Fibroblast of upper back skin (primary cell): ENCODE measurements at places on chromosomes 13 and 19.

DNA sequence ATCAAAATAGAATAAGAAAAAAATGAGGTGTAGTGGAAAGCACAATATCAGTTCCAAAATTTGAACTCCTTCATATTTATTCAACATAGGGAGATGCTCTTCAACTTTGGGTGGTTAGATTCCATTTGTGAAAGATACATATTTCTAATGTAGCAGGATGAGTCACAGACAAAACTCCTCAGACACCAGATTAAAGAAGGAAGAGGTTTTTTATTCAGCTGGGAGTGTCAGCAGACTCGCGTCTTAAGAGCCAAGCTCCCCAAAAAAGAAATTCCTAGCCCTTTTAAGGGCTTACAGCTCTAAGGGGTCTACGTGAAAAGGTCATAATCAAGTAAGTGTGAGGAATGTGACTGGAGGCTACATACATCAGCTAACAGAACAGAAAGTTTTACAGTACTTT is 6.8 kb upstream of the ZNF765 start:
- DNase-seq, result peak; percentile 4

DNA sequence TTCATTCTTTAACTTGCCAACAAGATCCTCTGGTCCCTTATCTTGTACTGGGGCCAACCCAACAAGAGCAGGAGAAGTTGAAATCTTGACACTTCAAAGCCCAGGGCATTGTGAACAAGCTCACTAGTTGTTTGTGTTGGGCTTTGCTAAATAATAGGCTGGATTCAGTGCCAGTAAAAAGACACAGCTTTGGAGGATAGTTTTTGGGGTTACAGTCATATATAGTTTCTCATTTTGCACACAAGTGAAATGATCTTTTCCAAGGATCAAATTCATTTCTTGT is 30.3 kb upstream of the LRCH1 start:
- no peak for DNase-seq

DNA sequence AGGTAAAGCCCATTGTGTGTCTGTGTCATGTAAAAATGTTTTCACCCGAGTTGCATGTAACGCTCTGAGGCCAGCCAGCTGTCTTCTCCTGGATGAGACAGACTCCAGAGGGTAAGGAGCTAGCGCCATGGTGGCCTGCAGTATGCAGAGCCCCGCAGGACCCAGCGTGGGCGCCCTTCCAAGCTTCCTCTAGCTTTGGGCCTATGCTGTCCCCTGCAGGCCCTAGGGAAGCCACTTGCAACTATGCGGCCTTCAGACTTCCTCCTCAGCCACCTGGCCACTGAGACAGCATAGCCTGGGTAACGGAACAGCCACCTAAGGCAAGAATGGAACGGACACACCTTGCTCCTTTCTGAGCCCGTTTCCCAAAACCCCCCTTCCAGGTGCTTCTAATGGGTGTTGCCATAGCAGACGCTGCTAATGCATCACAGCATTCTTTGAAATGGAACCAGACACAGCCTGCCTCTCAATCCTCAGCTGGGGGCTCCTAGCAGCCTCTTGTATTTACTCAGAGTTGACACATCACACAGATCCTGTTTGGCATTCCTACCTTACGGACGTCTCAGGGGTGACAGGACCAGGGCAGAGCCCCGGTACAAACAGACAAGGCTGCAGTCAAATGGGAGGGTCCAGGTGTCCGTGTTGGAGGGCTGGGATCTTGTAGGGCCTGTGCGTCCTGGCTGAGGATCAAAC is 6.2 kb downstream of the FAM32A start:
- no peak for DNase-seq

DNA sequence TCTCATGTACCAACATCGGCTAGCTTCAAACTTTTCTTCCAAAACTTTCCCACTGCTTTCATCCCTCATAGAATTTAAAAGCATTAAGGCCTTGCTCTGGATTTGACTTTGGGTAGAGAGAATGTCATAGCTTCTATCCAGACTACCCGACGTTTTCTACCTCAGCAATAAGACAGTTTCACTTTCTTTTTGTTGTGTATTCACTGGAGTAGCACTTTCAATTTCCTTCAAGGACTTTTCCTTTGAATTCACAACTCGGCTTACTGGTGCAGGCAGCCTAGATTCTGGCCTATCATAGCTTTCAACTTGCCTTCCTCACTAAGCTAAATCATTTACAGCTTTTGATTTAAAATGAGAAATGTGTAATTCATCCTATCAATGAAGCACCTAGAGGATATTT is 420.4 kb upstream of the GPC6 start:
- no peak for DNase-seq

- no peak for DNase-seq
Observed at GRCh38 chr13:113898391-113898790, 34.5 kb upstream of the GAS6 start.

GRCh38 chr13:89514534-89515312 is 1832.8 kb upstream of the MIR17HG start:
- DNase-seq, result peak; percentile 4

GRCh38 chr19:51808333-51808986 is 13.5 kb downstream of the FPR3 start:
- peak; percentile 69 for DNase-seq

DNA sequence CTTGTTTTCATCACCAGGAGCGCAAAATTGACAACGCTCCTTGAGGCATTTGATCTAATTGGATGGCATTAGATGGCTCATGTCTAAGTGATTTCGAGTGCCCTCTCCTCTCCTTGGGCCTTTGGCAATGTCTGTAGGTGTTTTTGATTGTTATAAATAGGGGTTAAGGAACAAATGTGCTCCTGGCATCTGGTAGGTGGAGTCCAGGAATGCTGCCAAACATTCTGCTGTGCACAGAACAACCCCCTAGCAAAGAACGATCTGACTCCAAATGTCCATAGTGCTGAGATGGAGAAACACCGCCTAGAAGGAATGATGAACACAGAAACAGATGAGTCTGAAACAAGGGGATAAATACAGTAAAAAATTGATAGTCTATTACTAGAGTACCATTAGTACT is 68.0 kb upstream of the C1QTNF9B start:
- DNase-seq, result no peak

DNA sequence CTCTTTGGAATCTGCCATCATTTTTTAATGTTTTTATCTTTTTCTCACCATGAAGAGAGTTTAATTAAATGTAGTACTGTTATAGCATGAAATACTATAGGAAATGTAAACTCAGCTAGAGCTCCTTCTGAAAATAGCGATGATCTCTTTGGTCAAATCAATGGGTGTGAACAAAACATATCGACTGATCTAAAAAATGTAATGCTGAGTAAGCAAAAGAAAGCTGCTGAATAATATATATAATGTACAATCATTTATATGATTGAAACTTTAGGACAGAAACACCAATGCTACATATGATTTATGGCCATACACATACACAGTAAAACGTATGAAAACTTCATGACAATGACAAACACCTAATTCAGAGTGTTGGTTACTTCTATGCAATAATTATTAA is 150.8 kb upstream of the TUBA3C start:
- no peak for DNase-seq

DNA sequence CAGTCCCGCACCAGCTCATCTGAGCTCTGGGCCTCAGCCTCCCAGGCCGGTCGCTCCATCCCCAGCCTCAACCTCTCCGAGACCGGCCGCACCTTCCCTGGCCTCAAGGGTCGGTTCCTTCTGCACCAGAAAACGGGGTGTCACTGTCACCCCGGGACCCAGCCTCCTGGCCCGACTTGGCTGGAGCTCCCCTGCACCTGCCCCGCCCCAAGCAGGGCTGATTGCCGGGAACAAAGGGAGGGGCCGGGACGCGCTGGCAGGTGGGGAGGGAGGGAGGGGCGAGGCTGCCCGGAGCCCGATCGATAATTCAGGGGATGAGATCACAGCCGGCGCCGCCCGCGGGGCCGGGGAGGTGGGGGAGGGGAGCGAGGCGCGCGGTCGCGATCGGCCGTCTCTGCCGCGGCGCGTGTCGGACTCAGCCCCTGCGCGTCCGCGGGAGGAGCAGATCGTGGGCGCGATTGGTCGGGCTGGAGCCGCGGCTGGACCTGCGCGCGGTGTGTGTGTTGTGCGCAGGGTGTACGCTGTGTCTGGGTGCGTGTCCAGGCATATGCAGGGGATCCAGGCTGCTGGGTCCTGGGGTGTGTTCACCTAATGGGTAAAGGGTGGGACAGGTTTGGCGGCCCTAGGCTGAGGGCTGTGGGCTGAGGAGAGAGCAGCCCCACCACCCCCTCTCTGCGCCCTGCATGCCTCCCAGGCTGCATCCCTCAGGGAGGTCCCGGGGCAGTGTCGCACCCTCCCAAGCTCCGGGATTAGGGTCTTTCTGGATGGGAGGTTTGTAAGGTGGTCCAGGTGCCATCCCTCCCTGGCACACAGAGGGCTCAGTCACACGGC is 1.1 kb upstream of the SHC2 start:
- no peak for DNase-seq

- no peak for DNase-seq
Observed at GRCh38 chr13:47233734-47234133, 336.9 kb upstream of the HTR2A start.

- no peak for DNase-seq
Observed at GRCh38 chr19:18097993-18098890, 664 bp downstream of the MAST3 start.

GRCh38 chr19:49918089-49918488 is 10.9 kb upstream of the ATF5 start:
- DNase-seq, result no peak

DNA sequence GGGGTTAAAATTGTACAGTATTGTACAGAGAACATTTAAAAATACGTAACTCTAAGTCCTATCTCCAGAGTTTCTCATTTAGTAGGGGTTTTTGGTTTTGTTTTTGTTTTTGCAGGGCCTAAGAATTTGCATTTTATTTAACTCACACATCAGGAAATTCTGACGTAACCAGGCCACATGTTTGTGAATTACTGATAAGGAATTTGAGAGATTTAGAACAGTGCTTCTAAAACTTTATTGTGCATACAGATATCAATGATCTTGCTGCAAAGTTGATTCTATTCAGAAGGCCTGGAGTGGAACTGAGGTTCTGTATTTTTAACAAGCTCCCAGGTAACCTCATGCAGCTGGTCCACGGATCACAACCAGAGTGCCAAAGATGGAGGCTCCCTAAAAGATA is 49.3 kb downstream of the LIG4 start:
- no peak for DNase-seq

DNA sequence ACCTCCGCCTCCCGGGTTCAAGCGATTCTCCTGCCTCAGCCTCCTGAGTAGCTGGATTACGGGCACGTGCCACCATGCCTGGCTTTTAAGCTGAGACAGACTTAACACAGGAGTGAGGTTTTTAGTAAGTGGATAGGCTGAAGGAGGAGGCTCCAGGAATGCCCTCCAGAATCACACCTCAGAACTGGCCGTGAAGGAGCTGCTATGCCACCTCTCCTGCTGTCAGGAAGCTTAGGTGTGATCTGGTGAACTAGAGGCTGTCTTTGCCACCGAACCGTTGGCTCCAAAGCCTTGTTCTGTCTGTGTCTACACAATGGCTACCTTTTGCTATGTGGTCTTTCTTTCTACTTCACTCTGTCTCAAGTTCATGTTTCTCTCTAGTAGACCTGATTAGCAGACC is 4.2 kb downstream of the PDCD2L start:
- no peak for DNase-seq

GRCh38 chr13:30819136-30819888 is 84.0 kb downstream of the ALOX5AP start:
- DNase-seq, result no peak

- DNase-seq, result peak; percentile 90
Observed at GRCh38 chr19:4870025-4870700, 2.7 kb upstream of the PLIN3 start.

- DNase-seq, result no peak
Observed at GRCh38 chr13:99237981-99238662, 20.1 kb downstream of the GPR18 start.

DNA sequence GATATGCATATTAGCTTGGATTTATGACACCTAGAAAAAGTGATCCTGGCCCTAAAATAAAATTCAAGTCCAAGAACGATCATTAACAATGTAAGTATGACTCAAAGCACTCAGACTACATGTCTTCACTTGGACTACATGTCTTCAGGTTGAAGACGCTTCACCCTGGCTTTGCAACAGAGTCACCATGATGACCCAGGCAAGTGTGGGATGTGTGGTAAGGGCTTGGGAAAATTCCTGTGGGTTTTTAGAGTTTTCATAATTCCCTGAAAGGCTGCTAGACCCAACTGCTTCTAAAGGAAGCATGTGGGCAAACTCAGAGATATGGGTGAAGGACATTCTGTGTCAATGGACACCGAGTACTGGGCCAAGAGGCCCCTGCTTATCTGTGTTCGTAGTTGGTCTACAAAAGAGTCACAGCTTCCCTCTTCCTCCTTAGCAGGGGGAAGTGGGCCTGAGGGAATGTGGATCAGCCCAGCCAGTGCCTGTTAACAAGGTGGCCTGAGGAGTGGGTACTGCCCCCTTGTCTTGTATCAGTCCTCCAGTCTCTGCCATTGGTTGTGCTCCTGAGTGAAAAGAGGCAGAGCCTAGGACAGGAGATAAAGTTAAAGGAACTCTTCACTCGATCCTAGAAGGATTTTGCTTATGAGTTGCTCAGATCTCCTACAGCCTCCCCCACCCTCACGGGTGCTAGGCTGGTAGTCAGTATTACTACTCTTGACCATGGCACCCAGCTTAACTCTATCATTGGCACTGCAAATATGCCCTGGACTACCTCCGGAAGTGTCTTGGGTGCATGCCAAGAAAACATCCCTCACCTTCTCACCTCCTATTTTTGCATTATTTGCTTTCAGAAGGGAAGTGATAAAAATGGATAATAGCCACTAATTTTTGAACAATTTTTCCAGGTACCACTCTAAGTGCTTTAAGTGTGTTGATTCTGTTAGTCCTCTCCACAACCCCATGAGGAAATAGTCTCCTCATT is 406.3 kb downstream of the COG6 start:
- peak; percentile 51 for DNase-seq

- DNase-seq, result no peak
Observed at GRCh38 chr19:3207461-3208242, 16.8 kb upstream of the CELF5 start.

- DNase-seq, result no peak
Observed at GRCh38 chr13:50766013-50766412, 77.5 kb downstream of the DLEU7 start.

GRCh38 chr19:38534574-38534973 is 83.2 kb downstream of the MAP4K1 start:
- DNase-seq, result no peak

DNA sequence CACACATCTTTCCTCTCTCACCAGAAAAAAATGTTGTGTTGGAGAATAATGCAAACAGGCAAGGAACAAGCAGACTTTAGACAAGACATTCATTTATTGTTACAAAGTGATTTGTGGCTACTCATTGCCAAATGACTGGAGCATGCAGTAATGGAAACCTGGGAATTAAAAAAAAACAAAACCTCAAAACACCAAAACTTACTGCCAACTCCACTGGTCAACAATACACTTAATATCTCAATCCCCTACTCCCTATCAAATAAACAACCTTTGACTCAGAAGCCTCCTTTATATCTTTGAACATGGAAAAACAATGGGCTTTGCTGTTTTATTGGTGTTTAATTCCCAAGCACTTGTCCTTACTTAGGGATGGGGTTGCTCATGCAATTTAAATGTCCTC is 112.8 kb downstream of the POSTN start:
- peak; percentile 76 for DNase-seq
